ENCODE measurements at places on chromosomes 1 and 21.
A peak's percentile ranks its signal among the peaks of the same experiment; 100 is the strongest.

GRCh38 chr1:157269656-157270375 lies 131.6 kb upstream of the ETV3 start:
- no peak overlapping the region for H3K27ac ChIP-seq
- no peak overlapping the region for H3K4me3 ChIP-seq
- H3K4me1 ChIP-seq: no peaks in the 10 kb centered on the region
- no peaks in the 10 kb centered on the region for H3K36me3 ChIP-seq

- no peak overlapping the region for H3K4me3 ChIP-seq
- H3K36me3 ChIP-seq: no peaks in the 10 kb centered on the region
- H3K4me1 ChIP-seq: no peaks in the 10 kb centered on the region
- DNase-seq: no peak
- H3K27ac ChIP-seq: no peak overlapping the region
Observed at GRCh38 chr1:165960136-165960535, 132.7 kb downstream of the UCK2 start.

DNA sequence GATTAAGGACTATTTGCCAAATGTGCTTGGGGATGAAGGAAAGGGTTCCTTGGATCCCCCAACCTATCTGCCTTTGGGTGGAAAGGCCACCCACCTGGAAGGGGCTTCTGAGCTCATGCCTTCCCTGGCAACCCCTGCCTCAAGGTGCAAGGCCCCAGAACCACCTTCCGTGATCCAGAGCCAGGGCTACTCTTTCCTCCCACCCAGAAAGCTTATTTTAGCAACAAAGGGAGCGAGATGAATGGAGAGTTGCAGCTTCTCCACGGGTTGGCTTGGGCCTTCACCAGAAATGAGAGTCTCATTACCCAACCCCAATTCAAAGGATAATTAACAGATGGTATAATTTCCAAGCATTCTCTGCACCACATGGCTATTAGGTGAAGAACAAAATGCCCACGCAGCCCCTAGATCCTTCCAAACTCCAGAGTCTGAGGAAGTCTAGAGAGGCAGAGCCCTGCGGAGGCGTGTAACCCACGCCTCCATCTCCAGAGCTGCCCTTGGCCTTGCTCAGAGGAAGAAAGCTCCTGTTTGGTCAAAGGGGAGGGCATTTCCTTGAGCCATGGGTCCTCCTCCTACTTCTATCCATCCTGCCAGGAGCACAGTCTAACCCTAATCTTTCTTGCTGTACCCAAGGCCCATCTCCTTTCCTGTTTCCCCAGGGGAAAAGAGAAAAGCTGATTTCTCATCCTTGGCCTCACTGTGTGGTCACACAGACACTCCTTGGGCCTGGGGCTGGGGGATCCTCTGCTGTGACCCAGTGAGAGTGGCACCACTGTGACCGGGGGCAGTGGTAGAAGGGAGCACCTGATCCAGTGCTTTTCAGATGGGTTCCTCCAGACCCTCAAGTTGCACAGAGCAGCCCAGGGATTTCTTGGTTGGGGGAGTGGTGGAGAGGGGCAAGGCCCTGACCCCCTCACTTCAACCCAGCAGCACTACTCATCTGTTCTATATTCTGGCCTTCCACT lies 1.7 kb upstream of the CELSR2 start:
- no peak for DNase-seq
- no peak overlapping the region for H3K4me3 ChIP-seq
- H3K27ac ChIP-seq: no peak overlapping the region
- peaks cover 13% of the 10 kb centered on the region for H3K4me1 ChIP-seq
- peaks cover 8% of the 10 kb centered on the region for H3K27me3 ChIP-seq

- DNase-seq: no peak
- H3K4me1 ChIP-seq: no peaks in the 10 kb centered on the region
- H3K27me3 ChIP-seq: peaks cover 2% of the 10 kb centered on the region
- no peak overlapping the region for H3K27ac ChIP-seq
- no peak overlapping the region for H3K4me3 ChIP-seq
Observed at GRCh38 chr1:178916448-178917174, 45.7 kb upstream of the ANGPTL1 start.

- no peaks in the 10 kb centered on the region for H3K36me3 ChIP-seq
- no peak overlapping the region for H3K27ac ChIP-seq
- H3K4me3 ChIP-seq: no peak overlapping the region
- H3K4me1 ChIP-seq: no peaks in the 10 kb centered on the region
Observed at GRCh38 chr1:239243006-239243405, 143.4 kb upstream of the CHRM3 start.

- H3K27me3 ChIP-seq: peaks cover 2% of the 10 kb centered on the region
- H3K4me3 ChIP-seq: no peak overlapping the region
- no peaks in the 10 kb centered on the region for H3K36me3 ChIP-seq
- H3K27ac ChIP-seq: no peak overlapping the region
- DNase-seq: no peak
Observed at GRCh38 chr21:38925923-38926322, 120.2 kb downstream of the ETS2 start.

DNA sequence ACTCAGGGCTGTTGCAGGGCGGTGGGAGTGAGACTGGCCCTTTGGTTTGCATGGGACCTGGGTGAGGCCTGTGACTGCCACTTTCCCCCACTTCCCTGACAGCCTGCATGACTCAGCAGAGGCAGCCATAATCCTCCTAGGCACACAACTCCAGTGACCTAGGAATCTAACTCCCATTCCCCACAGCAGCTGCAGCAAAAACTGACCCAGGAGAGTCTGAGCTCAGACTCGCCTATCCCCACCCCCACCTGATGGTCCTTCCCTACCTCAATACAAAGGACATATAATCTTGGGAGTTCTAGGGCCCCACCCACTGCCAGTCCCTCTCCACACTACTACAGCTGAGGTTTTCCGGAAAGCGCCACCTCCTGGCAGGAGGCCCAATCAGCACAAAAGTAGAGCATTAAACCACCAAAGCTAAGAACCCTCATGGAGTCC lies 26.7 kb downstream of the NDC1 start:
- no peak overlapping the region for H3K27ac ChIP-seq
- no peak overlapping the region for H3K4me3 ChIP-seq
- DNase-seq: peak; percentile 21
- H3K4me1 ChIP-seq: no peaks in the 10 kb centered on the region

DNA sequence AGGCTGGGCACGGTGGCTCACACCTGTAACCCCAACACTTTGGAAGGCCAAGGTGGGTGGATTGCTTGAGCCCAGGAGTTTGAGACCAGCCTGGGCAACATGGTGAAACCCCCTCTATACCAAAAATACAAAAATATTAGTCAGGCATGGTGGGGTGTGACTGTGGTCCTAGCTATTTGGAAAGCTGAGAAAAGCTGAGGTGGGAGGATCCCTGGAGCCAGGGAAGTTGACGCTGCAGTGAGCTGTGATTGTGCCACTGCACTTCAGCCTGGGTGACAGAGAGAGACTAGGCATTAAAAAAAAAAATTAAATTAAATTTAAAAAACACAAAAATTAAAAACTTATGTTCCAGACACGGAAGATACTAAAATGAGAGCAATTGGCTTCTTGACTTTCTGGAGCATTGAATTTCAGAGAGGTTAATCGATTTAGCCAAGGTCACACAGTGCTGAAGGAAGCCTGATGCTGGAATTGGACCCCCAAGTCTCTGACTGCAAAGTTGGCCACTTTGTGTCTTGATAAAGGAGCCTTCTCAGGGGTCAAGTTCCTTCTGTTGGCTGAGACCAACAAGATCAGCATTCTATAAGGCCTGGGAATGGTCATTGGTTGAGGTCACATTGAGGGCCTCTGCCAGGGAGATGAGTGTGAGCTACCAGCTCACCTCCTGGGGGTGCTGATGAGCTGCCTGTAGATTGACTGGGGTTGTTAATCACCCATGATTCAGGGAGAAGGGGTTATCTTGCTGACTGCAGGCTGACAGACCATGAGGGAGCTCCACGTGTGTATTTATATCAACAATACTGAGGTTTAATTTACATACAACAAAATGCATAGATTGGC lies 54.3 kb downstream of the RPS6KA1 start:
- H3K27me3 ChIP-seq: no peaks in the 10 kb centered on the region
- H3K4me3 ChIP-seq: no peak overlapping the region
- H3K36me3 ChIP-seq: no peaks in the 10 kb centered on the region
- no peak overlapping the region for H3K27ac ChIP-seq
- no peak for DNase-seq
- H3K4me1 ChIP-seq: no peaks in the 10 kb centered on the region

DNA sequence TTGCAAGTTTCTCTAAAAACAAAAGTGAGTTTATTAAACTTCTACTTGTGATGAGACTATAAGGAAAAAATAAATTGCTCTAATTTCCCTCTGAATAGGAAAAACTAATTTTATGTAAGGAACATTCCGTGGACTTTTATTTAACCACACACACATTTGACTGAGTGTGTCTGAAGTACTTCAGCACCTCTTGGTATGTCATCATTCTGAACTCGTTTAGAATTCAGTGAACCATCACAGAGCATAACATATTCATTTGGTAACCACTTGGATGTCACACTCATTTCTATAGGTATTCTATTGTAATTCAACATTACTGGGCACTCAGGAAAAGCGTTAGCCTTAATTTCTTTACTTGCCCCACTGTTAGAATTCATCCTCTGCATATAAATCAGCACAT lies 79.1 kb downstream of the RGS21 start:
- H3K27ac ChIP-seq: no peak overlapping the region
- no peaks in the 10 kb centered on the region for H3K27me3 ChIP-seq
- H3K36me3 ChIP-seq: no peaks in the 10 kb centered on the region
- DNase-seq: no peak

Measured in CD4-positive, CD25-positive, alpha-beta regulatory T cell (primary cell).